ENCODE measurements at places on chromosomes 2 and 18.

- no peak for DNase-seq
Measured at GRCh38 chr2:226364217-226364616, 435.4 kb downstream of the IRS1 start.

DNA sequence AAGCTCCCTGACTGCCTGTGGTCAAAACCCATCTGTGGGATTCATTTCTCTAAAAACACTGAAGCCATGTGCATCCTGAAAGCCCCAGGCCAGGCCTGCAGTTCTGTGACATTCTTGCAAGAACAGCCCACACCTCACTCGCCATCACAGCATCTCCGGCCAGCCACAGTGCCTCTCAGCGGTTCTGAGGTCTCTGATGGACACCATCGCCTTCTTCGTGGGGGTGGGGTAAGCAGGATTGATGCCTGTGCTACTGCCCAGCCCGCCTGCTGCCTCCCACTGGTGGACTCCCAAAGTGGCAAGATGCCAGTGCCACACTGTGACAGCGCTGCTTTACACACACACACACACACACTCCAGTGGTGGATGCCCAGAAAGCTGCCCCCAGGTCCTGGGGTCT is 5.2 kb upstream of the PRLH start:
- no peak for DNase-seq

DNA sequence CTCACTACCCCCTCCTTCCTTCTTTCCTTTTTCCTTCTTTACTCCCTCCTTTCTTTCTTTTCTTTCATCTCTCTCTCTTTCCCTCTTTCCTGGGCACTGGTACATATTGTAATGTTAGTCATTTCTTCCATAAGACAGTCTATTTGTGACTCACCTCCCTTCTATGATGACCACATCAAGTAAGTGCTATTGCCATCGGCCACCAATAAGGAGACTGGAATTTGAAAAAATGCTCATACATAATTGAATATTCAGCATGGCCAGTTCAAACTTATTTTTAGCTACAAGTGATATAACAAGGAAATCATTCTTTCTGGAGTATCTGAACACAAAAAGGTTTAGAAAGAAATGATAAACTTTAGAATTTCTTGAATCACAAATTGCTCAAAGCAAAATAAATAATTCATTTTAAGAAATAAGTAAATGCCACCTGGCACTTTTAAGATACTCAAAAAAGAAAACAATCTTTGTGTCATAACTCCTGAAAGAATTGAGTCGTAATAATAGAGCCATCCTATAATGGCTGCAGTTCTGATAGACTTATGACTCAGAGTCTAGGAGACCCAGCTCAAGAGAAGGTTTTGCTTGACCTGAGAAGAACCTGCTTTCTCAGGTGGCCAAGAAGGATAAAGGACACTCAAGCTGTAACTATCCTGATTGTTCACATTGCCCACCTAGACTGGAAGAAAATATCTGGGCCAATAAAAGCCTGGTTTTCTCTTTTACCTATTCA is 51.6 kb upstream of the CCBE1 start:
- no peak for DNase-seq

DNA sequence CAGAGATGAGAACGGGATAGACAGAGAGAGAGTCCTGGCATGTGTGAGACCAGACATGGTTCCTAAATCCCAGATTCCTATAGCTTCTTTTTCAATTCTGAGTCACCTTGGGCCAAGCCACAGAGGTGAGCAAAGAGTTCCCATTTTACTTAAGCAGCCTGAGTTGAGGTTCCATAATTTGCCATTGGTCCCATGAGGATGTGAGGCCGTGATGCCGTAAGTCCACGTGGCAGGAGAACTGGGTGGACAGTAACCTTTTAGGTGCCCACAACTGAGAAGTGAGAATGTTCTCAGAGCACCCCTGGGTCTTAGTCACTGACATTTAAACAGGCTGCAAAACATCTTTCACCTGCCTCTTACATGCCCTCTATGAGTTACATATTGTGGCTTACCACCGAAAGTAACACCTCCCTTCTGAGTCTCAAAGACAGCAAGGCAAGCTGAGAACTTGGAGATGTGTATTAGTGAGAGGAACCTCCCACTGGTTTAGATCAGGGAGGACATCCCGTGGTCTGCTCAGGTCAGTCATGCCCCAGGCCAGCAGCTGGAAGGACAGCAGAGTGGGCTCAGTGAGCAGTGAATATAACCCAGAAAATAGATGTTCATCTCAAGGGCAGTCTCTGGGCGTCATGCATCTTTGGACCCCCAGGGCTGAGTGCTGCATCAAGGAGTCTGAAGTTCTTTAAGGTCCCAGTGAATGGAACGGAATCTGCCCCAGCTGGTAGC is 127.9 kb upstream of the LGALSL start:
- no peak for DNase-seq

DNA sequence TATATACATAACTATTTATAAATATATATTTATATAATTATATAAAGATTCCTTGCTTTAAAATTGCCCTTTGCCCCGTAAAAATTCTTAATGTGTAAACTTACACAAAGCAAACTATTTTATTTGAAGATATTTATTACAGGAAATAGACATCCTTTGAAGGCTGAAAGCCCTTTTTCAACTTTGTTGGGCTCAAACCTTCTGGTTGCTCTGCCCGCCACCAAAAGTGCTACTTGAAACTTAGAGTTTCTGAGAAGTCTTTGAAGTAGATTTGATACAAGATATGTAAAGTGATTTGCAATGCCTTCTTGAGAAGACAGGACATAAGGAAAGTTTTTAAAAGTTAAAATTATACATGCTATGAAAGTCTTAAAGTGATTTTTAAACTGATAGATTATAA is 36.6 kb upstream of the METAP1D start:
- no peak for DNase-seq

DNA sequence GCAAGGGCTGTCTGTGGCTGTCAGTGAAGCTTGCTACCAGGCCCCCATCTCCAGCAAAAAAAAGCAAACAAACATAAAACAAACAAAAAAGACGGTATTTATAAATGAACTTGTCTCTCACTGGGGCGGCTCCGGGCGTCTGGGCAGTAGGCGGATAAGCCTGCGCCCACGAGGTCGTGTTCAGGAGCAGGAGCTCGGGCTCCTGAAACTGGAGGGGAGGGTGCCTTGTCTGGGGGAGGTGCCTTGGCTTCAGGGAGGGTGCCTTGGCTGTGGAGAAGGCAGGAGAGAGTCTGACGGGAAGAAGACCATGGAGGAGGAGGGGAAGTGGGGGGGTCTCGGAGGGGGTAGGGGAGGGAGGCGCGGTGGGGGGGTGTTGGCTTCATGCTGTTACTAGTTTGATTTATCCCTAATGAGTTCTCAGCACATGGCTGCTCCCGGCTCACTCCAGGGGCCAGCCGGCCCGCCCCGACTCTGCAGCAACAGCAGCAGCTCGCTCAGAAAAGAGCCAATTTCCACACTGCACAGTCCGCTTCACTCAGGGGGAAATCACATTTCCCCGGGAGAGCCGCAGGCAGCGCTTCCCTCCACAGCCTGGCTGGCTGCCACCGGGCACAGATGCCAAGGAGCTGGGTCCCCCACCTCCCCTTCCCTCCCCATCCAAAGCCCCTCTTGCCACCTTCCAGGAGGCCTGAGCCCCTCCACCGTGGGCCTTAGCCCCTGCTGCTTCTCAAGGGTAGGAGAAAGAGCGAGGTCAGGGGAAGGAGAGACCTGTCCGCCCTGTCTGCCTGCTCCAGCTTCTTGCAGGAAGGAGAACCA is 38.7 kb downstream of the PSD4 start:
- peak; percentile 73 for DNase-seq

DNA sequence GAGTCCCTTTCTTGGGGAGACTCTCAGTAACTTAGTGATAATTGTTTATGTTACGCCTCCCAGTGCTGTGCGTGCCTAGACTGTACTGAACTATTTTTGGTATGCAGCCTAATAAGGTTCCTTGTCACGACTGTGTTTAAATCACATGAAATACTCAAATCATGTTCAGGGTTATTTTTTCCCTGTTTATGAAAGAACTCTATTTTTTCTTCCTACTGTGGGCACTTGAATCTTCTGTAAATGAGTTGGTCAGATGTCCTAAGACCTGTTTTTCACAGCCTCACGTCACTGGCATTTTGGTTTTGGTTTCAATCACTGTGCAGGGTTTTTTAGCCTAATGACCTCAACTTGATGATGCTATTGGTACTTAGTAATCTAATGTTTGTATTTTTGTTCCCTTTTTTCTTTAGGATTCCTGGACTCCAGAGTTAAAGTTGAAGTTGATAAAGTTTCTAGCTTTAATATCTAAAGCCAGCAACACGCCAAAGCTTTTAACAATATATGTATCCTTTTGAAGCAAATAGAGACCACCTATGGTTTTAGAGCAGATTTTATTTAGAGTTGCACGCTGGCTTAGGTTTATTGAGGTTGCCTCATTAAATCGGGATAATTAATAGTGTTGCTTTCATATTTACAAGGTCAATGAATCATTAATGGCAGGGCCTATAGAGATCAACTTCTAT is 24.0 kb downstream of the ARMC9 start:
- no peak for DNase-seq
